Cardiac septum (tissue), 1 donor: ENCODE measurements at places on chromosomes 16 and 17. TPM values are rescaled to one million over a fixed set of nuclear protein-coding genes. Genes with fewer than 3 reads are reported as not detected.

MFSD6L gene
- total RNA-seq = not detected

SMTNL2 gene
- total RNA-seq = 8.1 TPM

IL17C gene
- total RNA-seq = not detected

GNGT2 gene
- 1.2 TPM for total RNA-seq

DNAAF8 gene
- 0.65 TPM for total RNA-seq

ABI3 gene
- total RNA-seq = 6.0 TPM

PYDC1 gene
- not detected for total RNA-seq

FOXN1 gene
- not detected for total RNA-seq

HEATR9 gene
- total RNA-seq = not detected

SHBG gene
- total RNA-seq = 0.62 TPM

PRR15L gene
- total RNA-seq = not detected

ZC3H7A gene
- total RNA-seq = 33.4 TPM

DNA sequence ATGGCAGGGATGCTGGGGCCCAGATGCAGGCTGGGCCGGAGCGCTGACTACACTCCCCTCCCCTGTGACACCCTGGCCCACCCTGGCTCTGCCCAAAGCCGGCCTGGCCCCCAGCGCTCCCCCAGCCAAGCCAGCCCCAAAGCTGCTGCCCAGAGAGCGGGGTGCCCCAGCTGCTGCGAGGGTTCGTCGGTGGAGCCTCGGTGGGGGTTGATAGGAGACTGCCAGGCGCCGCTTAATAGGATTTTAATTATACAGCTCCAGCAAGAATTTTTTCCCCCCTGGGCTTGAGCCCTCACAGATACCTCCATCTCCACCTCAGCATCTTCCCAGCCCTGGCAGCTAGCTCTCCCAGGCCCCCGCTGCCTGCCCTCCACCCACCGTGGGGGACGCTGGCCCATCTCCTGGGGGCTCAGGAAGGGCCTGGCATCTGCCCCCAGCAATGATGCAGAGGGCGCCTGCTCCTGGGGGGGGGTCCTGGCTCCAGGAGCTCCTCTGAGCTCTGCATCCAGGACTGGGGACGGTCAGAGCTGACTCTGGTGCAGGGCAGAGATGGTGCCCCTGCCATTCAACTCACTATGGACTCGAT lies 36.8 kb upstream of the DLX4 start:
- no peak for DNase-seq

DNA sequence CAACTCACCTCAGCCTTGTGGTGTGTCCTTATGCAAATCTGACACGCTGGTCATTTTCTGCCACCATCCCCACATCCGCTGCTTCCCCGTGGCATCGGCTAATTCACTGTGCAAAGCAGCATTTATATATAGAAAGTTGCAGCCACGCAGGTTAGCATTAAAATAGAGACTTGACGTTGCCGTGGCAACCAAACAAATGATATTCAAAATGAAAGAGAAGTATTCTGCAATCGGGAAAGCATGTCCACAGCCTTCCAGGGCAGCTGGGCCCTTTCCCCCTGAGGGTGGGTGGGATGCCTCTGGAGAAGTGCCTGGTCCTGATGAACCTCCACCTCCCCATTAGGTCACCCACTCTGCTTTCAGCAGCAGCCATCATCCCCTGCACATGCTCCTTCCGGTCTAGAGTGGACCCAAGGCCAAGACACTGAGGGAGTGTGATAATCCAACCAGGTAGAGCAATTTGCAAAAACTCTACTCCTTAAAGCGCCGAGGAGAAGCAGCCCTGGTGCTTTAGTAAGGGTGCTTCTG lies 138.7 kb downstream of the GAS7 start:
- DNase-seq = peak; percentile 74

GRCh38 chr16:10744370-10745030 lies 858 bp downstream of the NUBP1 start:
- DNase-seq = no peak

DNA sequence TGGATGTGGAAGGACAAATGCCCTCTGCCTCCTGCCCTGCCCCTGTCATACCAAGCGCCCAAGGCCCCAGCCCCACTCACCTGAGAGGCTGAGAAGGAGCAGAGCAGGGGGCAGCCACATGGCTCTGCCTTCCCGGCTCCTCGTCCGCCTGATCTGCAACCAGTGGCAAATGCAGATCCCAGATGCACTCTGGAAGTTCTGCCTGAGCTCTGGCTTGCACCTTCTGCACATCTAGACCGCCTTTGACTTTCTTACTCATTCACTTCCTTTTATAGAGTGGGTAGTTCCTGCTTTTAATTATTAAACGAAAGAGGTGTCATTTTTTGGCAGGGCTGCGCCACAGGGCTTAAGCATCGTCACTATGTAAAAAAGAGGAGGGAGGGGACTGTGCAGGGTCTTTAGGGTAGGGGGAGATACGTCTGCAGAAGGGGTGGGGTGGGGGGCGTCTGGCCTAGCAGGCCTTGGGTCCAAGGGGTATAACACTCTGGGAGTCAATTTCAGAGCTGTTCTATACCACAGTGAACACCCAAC lies at the start of gene CD300LB:
Gene CD300LB, minus strand, starts transcription at position 245 of the 531 bp plus-strand sequence. Its CDS starts 125 bp downstream, at position 120.
- DNase-seq = peak; percentile 63

DNA sequence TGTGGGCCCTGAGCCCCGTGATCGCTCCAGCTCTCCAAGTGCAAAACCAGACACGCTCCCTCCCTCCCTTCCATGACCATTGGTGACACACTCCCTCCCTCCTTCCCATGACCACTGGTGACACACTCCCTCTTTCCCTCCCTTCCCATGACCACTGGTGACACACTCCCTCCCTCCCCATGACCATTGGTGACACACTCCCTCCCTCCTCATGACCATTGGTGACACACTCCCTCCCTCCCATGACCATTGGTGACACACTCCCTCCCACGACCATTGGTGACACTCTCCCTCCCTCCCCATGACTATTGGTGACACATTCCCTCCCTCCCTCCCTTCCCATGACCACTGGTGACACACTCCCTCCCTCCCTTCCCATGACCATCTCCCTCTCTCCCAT lies 56.3 kb downstream of the LMF1 start:
- no peak for DNase-seq

DNA sequence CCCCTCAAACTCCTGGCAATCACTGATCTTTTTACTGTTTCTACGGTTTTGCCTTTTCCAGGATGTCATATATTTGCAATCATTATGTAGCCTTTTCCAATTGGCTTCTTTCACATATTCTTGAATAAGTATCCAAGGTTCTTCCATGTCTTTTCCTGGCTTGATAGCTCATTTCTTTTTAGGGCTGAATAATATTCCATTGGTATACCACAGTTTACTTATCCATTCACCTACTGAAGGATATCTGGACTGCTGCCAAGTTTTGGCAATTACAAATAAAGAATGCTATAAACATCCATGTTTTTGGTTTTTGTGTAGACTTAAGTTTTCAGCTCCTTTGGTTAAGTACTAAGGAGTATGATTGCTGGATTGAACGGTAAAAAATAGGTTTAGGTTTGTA lies 16.0 kb downstream of the GPATCH8 start:
- no peak for DNase-seq

DNA sequence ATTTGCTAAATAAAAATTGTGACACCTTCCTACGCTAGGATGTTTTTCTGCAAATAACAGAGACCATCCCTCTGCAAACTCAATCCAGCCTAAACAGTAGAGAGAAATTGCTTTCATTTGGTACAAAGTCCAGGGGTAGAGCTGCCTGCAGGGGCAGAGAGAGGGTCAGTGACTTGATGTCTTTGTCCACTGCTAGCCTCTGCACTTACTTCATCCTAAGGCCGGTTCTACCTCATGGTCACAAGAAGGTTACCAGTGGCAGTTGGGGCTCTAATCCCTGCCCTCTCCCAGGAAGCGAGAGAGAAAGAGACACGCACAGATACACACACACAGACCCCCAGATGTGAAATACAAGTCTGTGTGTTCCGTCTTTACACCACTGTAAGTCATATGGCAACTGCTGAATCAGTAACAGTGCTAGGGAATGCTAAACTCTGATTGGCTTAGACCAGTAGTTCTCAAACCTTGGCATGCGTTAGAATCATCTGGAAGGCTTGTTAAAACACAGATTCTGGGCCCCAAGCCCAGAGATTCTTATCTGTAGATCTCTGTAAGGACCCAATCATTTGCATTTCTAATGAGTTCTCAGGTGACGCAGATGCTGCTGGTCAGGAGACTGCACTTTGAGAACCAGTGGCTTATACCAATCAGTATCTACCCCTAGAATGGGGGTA lies 13.1 kb upstream of the LPCAT2 start:
- DNase-seq = no peak

DNA sequence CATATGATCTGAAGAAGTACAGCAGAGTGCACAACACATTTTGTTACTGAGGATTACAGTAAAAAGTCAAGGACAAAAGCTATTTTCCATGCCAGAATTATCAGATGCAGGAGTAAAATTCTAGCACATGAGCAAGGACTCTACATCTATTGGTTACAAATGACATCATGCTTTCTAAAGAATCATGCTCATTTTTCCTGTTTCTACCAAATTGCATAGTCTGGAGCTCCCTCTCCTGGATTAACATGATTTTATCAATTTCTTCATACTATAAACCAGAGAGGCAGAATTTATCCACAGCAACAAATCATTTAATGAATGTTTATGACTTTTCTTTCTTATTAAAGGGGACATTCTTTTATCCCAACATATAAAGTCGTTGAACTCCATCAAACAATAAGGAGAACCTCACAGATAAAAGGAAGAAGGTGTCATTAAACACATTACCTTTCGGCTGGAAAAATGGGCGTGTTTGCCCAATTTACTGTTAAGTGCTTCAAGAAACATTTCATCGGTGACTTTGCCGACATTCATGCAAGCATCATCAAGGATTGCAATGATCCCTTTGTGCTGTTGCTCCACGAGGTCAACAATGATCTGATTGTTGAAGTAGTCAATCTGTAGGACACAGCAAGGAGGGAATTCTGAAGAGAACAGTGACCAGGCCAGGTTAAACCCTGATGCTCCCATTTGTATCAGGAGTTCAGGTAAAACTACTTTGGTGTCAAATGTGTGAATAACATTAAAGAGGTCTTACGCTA lies 121.7 kb downstream of the MYO1D start:
- no peak for DNase-seq

DNA sequence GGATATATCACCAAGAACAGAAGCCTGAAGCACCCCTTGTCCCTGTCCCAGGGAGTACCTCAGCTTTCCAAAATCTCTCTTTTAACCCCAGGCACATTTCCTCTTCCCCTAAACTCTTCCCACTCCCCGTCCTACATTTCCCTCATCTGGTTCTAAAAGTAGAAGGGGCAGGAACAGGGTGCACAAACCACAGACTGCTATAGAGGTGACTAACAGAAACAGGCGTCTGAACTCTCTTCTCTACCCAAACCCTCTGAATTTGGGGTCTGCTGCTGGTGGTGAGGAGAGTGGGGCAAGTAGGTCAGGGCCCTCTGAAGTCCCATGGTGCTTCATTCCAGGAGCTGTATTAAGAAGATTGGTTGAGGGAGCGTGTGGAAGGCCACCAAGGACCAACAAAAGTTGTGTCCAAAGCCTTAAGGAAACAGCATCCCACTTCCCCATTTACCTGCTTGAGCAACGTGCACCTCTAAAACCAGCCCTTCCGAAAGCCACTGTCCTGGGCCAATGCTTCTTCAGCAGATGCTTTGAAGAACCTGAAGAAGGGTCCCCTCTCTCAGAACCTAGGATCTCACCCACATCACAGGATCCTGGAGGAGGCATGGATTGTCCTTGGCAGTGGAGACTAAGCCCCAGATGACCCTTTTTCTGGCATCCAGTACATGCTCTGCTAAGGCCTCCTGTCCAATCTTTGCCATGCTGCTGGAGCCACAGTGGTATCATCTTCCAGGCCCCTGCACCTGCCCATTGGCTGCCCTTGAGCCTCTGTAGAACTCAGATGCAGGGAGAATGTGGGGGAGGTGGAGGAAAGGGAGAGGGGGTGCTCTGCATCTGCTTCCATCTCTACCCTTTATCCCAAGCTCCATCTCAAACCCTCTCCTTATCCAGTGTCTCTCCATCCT lies 5.7 kb upstream of the NR1D1 start:
- DNase-seq = no peak

DNA sequence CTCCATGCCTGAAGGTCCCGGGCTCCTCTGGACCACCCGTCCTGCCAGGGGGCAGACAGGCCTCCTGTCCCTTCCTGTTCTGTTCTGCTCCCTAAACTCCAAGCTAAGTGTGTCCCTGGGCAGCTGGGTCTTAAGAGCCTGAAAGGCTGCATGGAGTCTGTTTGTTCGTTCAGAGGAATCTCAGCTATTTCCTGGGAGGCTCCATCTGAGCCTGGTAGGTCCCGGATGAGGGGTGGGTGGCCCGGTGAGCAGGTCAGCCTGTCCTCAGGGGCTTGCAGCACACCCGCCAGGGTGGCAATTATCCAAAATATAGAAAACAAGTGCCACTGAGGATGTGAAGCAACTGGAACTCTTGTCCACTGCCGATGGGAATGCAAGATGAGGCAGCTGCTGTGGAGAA lies 12.6 kb downstream of the ACTG1 start:
- no peak for DNase-seq

DNA sequence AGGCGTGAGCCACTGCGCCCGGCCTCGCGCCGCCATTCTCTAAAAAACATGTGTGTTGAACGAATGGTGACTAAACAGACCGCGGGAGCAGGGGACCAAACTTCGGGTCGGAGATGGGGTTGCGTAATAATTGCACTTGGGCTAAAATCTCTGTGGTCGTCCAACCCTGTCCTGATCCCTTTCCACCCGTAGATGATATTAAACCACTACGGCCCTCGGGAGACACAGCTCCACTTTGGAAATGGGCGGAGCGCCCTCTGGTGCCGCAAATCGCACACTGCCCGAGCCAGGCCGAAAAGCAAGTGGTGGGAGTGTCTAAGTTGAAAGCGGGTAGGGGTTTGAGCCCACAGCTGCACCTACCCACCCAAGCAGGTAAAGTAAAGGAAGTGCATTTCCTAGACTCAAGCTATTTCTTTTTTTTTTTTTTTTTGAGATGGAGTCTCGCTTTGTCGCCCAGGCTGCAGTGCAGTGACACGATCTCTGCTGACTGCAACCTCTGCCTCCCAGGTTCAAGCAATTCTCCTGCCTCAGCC lies 17.0 kb downstream of the CAVIN1 start:
- DNase-seq = peak; percentile 92

- DNase-seq = peak; percentile 93
Measured at GRCh38 chr17:7437950-7438614, 1.2 kb upstream of the FGF11 start.

GRCh38 chr16:79090966-79091365 lies 509.6 kb downstream of the MAF start:
- no peak for DNase-seq

GRCh38 chr16:86198206-86199118 lies 299.5 kb downstream of the IRF8 start:
- no peak for DNase-seq

- no peak for DNase-seq
Measured at GRCh38 chr17:59844884-59845594, 47.7 kb downstream of the TUBD1 start.

- peak; percentile 53 for DNase-seq
Measured at GRCh38 chr17:36507266-36507665, 20.8 kb downstream of the ZNHIT3 start.
